Brain microvascular endothelial cell (primary cell): ENCODE measurements at places on chromosomes 5 and 9.

- DNase-seq: no peak
These were observed 13.7 kb downstream of the EHMT1 start for GRCh38 chr9:137632230-137633161.

- DNase-seq: no peak
These were observed 1.3 kb upstream of the DMRT2 start for GRCh38 chr9:1048811-1049210.

- peak; percentile 87 for DNase-seq
These were observed 36.7 kb downstream of the MTREX start for GRCh38 chr5:55344392-55344992.

GRCh38 chr9:111857555-111858211, 38.9 kb upstream of the UGCG start:
- peak; percentile 43 for DNase-seq

DNA sequence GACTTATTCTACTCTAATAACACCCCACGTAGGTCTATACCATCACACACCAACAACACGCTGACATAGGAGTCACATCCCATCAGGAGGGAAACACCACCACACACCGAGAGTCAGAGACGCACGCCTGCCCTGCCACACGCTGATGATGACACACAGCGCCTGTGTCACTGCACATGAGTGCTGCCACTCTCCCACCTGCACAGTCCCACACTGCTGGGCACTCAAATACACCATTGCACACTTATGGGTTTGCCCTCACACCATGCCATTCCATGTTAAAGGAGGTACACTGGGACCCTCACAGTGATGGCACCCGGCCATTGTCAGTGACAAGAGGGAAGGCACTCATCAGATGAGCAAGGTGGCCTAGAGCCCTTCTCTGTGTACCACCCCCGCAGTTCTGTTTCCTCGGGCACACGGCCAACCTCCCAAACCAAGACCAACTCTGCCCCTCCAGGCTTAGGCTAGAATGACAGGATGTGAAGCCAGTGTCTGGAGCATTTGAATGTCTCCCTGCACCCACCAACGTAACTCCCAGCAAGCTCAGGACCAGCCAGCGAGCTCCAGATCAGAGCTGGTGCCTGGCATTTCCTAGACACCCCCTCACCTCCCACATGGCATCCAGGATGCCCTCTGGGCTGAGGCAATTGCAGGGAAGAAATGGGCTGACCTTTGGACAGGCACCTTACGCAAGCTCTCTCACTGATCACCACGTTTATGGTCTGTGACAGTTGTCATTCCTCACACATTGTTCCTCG, 3.6 kb upstream of the CPLX2 start:
- no peak for DNase-seq

- peak; percentile 61 for DNase-seq
These were observed 165.9 kb downstream of the DENND1A start for GRCh38 chr9:123763910-123764588.

DNA sequence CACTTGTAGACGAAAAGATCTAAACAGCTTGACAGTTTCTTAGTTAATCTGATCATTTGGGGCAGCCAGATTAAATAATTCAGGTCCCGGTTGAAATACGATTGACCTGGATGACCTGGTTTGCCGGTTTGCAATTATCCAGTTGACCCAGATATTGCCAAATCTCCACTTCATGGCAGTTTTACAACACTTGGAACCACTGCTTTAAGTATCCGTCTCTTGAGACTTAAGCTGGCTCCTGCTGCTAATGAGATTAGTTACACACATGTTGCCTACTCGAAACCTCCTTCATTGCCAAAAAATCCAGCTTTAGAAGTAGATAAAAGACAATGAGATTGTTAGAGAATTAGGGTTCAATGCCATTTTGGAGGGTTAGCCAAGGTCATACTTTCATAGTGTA, 136.2 kb upstream of the HAPLN1 start:
- DNase-seq: no peak

GRCh38 chr9:78032730-78033457, 1.3 kb upstream of the GNAQ start:
- no peak for DNase-seq

GRCh38 chr9:107945493-107945892, 455.9 kb upstream of the KLF4 start:
- no peak for DNase-seq

- DNase-seq: no peak
These were observed 361.9 kb downstream of the MTRR start for GRCh38 chr5:8230868-8231267.

GRCh38 chr9:70609542-70610286, 195.3 kb upstream of the KLF9 start:
- peak; percentile 94 for DNase-seq

GRCh38 chr9:93264338-93265125, 80.6 kb downstream of the WNK2 start:
- no peak for DNase-seq

DNA sequence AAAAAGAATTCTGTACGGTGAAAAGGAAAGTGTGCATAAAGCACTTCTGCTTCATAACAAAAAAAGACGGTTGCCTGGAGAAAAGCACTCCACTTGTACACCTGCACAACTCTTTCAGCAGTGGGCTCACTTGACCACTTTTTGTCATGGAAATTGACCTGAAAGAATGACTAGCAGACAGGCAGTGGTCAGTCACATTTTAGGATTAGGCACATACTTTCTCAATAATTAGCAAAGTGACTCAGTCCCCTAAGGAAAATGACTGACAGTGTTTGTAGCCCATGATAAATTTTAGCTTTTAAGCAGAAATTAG, 169.3 kb downstream of the FANCC start:
- DNase-seq: no peak

DNA sequence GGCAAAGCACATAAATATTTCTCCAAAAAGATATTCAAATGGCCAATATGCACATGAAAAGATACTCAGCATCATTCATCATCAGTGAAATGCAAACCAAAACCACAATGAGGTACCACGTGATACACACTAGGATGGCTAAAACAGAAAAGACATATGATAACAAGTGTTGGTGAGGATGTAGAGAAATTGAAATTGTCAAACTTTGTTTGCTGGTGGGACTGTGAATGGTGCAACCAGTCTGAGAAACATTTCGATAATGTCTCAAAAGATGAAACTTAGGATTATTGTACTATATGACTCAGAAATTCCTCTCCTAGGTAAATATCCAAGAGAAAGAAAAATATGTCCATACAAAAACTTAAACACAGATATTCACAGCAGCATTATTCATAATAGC, 8.6 kb upstream of the LHFPL2 start:
- DNase-seq: no peak

- DNase-seq: peak; percentile 44
These were observed 105.6 kb upstream of the PCA3 start for GRCh38 chr9:76658510-76659231.

- no peak for DNase-seq
These were observed 215.8 kb downstream of the BRINP1 start for GRCh38 chr9:119153402-119153801.

- DNase-seq: no peak
These were observed 13.9 kb upstream of the NAA35 start for GRCh38 chr9:85927076-85927475.

- DNase-seq: no peak
These were observed 139.4 kb upstream of the OSMR start for GRCh38 chr5:38706376-38706775.

DNA sequence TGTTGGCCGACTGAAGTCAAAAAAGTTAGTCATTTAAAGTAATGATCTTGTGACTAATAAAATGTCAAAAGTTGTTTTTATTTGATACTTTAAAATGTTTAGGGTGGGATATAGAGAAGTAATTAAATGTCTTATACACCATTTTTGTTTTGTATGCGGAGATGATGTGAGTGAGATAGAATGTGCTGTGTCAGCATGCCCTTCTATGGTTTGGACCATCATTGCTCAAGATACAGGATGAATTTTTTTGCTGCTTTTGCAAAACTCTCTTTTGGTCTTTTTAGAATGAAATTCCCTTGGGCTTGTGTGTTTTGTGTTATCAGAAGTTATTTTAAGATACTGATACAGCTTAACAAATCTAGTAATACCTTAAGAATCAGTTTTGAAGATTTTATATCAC, 12.5 kb downstream of the SRFBP1 start:
- peak; percentile 58 for DNase-seq

DNA sequence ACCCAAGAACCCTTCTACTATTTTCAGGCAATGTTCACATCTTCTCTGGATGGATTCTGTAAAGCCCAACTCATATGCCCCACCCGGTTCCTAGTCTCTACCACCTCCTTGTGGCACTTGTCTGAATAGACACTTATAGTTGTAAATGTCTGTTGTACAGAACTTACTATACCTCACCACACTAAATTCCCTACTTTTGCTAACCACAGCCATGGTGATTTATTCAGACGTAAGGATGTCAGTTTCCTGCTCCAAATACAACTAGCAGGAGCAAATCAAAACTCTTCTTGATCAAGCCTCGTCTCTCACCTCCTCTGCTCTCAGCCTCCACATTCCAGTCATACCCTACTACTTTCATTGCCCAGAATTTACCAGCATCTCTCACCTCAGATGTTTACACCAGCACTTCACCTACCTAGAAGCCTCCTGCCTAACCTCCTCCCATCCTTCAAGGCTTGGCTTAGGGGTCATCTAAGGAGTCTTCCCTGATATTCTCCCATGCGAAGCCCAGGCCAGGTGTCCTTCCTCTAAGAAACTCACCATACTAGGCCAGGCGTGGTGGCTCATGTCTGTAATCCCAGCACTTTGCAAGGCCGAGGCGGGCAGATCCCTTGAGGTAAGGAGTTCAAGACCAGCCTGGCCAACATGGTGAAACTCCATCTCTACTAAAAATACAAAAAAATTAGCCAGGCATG, 75.5 kb downstream of the MAPKAP1 start:
- DNase-seq: peak; percentile 48

DNA sequence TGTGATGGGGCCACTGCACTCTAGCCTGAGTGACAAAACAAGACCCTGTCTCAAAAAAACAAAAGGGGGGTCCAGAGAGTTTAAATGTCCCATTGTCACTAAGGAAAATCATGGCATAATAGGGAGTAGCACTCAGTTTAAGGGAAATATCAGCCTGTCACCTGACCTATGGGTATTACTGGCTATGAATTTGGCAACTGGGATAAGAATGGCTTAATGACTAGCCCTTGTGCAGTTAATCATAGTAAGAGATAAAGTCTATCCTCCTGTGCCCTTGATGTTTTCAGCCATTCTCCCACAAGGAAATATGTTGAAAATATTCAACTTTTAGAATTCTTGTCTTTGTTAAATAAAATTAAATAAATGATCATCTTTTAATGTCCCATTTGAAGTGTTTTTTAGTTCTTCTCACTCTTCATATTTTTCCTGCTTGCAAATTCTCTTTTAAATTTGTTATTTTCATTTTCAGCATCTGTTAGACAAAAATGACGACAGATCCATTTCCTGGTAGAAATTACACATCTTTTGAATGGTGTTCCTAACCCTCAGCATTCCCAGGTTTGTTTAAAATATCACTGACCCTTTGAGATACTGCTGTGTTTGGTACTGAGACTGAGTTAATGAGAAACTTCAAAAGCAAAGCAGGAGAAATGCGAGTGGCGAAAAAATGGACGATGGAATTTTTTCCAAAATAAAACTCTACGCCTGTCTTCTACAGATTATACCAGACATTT, 191.4 kb downstream of the ARHGAP26 start:
- DNase-seq: no peak

- DNase-seq: no peak
These were observed 6.7 kb downstream of the PTGS1 start for GRCh38 chr9:122377241-122378164.

GRCh38 chr5:135876146-135876545, 19.5 kb downstream of the IL9 start:
- DNase-seq: no peak
